ENCODE measurements at places on chromosomes 5 and 9. TPM values are rescaled to one million over a fixed set of nuclear protein-coding genes. Genes with fewer than 3 reads are reported as not detected.

Gene AQP3
- 0.65 TPM for total RNA-seq

DNA sequence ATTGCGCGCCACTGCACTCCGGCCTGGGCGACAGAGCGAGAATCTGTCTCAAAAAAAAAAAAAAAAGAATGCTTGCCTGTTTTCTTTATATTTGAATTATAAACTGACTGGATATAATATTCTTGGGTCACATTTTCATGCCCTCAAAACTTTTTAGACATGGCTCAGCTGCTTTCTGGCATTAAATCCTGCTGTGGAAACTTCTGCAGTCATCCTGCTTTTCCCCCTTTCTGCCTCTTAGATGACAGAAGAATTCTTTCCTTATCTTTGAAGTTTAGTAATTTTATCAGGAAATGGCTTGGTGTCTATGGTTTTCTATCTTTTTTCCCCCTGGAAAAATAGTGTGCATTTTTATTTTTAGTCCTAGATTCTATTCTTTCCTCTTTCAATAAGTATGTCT, 234.5 kb downstream of the AOPEP start:
- no peak for DNase-seq

Gene NLN
- 25.8 TPM for total RNA-seq

Gene OR13C4
- not detected for total RNA-seq

DNA sequence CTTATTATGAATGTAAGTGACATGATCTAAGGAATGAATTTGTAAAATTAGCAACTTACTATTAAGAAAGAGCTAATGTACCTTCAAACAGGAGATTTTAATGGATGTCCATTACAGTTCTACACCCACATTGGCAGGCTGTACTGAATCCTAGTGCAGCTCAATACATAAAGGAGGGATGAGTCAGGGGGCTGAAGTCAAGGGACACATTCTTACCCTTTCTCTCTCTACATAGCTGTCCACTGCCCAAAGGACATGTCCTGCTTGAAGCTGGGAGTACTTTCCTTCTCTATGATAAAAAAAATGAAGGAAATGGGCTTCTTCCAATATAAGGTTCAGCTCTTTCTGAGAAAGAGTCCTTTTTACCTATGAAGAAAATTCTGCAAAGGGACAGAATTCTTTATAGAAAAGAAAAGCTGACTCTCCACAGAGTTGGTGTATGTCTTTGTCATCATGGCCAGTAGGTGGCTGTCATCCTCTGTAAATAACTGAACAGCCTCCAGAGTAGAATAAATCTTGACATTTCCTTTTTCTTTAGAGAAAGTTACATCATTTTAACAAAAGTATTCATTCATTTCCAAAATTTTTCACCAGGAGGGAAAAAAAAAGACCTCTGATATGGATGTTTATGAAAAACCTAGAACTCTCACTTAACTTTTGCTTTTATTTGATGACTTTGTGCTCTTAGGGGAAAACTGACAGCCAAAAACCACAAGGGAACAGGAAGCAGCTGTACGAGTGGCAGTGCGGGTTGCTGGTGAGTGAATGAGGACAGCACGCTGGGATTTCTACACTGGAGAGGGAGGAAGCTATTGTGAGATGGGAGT, 13.1 kb upstream of the IFNA14 start:
- DNase-seq, result no peak

Gene GOLGA1
- total RNA-seq, result 26.0 TPM

DNA sequence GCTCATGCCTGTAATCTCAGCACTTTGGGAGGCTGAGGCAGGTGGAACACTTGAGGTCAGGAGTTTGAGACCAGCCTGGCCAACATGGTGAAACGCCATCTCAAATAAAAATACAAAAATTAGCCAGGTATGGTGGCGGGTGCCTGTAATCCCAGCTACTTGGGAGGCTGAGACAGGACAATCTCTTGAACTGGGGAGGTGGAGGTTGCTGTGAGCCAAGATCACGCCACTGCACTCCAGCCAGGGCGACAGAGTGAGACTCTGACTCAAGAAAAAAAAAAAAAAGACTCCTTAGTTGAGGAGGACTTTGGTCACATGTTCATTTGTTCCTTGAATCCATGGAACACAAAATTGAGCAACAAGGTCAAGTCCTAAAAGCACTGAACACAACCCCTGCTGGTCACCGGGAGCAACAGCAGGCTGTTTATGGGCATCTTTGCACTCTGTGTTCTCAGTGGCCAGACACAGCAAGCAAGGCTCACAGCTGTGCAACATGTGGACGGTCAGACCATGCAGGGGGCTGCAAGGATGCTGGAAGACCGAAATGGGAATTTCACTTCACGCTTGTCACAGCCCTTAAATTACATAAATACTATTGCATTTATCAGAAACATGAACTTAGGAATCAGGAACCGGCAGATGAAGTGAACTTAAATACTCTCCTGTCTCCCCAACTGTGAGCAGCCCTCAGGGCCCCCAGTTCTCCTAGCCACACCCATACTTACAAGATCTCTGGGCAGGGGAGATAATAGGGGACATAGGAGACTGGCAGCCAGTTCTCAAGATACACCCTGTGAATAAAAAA, 2.8 kb downstream of the GBGT1 start:
- peak; percentile 72 for DNase-seq

- no peak for DNase-seq
Observed at GRCh38 chr5:172881691-172882370, 47.8 kb downstream of the ERGIC1 start.

Gene SLC27A4
- total RNA-seq, result 27.7 TPM

DNA sequence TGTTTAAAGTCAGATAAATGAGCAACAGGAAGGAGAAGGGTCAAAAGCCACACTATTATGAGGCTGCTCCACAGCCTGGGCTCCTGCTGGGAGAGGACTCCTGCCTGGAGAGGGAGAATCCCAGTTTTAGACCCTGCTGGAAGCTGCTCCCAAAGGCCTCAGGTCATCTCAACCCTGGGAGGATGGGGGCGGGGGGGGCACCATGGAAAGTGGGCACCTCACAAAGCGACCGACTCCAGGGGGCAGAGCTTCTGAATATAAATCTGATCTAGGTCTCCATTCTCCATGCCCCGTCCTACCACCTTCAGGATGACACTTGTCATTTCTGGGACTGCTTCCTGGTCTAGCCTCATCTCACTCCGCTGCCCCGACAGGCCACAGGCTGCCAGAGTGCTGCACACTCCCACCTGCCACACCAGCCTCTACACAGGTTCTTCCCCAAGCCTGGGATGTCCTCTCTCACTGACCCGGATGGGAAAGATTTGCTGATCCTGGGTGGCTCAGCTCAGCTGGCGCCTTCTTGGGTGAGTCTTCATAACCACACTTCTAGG, 183.4 kb downstream of the GAPVD1 start:
- no peak for DNase-seq

Gene DMGDH
- total RNA-seq, result 1.9 TPM

GRCh38 chr9:88816141-88816540, 175.1 kb upstream of the S1PR3 start:
- DNase-seq, result no peak

Gene SNCB
- total RNA-seq, result 0.17 TPM

Gene HTR1A
- not detected for total RNA-seq

- DNase-seq, result no peak
Observed at GRCh38 chr9:13728131-13728530, 448.6 kb upstream of the MPDZ start.

GRCh38 chr9:79917421-79917820, 345.7 kb downstream of the TLE4 start:
- DNase-seq, result no peak

GRCh38 chr9:115296831-115297565, 179.0 kb upstream of the TNC start:
- DNase-seq, result no peak

GRCh38 chr5:2699231-2699630, 52.2 kb downstream of the IRX2 start:
- DNase-seq, result no peak

GRCh38 chr9:75907923-75908322, 17.4 kb downstream of the PCSK5 start:
- no peak for DNase-seq
